Prostate gland (tissue), 2 donors: ENCODE measurements at places on chromosomes 3 and 15. TPM values are rescaled to one million over a fixed set of nuclear protein-coding genes. Genes with fewer than 3 reads are reported as not detected.

- H3K36me3 ChIP-seq: no peaks in the 10 kb centered on the region
- no peak for DNase-seq
- no peak overlapping the region for H3K4me3 ChIP-seq
These were observed 32.0 kb upstream of the RAF1 start for GRCh38 chr3:12695916-12696315.

GRCh38 chr3:9196020-9196419 lies 53.4 kb downstream of the SRGAP3 start:
- H3K4me1 ChIP-seq: peaks cover 6% of the 10 kb centered on the region
- no peaks in the 10 kb centered on the region for H3K27me3 ChIP-seq
- H3K36me3 ChIP-seq: no peaks in the 10 kb centered on the region
- H3K27ac ChIP-seq: no peak overlapping the region
- no peak overlapping the region for H3K4me3 ChIP-seq

GRCh38 chr3:138195481-138195880 lies 8.4 kb downstream of the ARMC8 start:
- H3K4me3 ChIP-seq: no peak overlapping the region
- DNase-seq: no peak
- H3K4me1 ChIP-seq: no peaks in the 10 kb centered on the region
- H3K36me3 ChIP-seq: no peaks in the 10 kb centered on the region

The MEX3B gene
- total RNA-seq: 0.73 TPM

The GOLGA8T gene
- not detected for total RNA-seq

- no peaks in the 10 kb centered on the region for H3K36me3 ChIP-seq
- no peak overlapping the region for H3K4me3 ChIP-seq
- no peak for DNase-seq
- no peaks in the 10 kb centered on the region for H3K4me1 ChIP-seq
- H3K27ac ChIP-seq: no peak overlapping the region
- H3K27me3 ChIP-seq: no peaks in the 10 kb centered on the region
These were observed 23.1 kb downstream of the FGD5 start for GRCh38 chr3:14841836-14842235.

DNA sequence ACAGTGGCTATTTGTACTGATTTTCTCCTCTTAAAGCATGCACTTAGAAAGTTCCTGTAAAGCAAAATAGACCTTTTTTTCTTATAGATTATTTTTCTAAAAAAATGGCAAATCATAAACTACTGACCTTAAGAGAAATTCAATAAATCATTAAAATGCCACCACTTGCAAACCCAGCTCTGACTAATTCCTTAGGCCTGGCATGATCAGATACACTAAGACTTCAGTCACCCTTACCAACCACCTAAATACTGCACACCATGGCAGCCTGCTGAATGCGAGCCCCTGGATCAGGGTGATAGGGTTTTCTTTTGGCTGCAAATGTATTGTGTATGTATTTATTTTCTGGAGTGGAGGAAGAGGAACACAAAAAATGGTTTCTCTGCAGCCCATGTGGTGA lies 370.6 kb upstream of the TBL1XR1 start:
- no peak overlapping the region for H3K4me3 ChIP-seq
- H3K27me3 ChIP-seq: no peaks in the 10 kb centered on the region
- H3K36me3 ChIP-seq: no peaks in the 10 kb centered on the region
- no peak overlapping the region for H3K27ac ChIP-seq

The C3orf20 gene
- total RNA-seq: 0.28 TPM

The FBXW12 gene
- 0.68 TPM for total RNA-seq

The ZIC1 gene
- not detected for total RNA-seq

GRCh38 chr3:153266619-153267018 lies 104.6 kb downstream of the RAP2B start:
- no peak overlapping the region for H3K27ac ChIP-seq
- no peaks in the 10 kb centered on the region for H3K36me3 ChIP-seq
- H3K4me1 ChIP-seq: no peaks in the 10 kb centered on the region
- H3K4me3 ChIP-seq: no peak overlapping the region

- H3K4me1 ChIP-seq: no peaks in the 10 kb centered on the region
- H3K27ac ChIP-seq: no peak overlapping the region
- no peak for DNase-seq
- no peak overlapping the region for H3K4me3 ChIP-seq
- H3K36me3 ChIP-seq: no peaks in the 10 kb centered on the region
- H3K27me3 ChIP-seq: no peaks in the 10 kb centered on the region
These were observed 358.5 kb downstream of the ZNF385D start for GRCh38 chr3:21392526-21392925.

DNA sequence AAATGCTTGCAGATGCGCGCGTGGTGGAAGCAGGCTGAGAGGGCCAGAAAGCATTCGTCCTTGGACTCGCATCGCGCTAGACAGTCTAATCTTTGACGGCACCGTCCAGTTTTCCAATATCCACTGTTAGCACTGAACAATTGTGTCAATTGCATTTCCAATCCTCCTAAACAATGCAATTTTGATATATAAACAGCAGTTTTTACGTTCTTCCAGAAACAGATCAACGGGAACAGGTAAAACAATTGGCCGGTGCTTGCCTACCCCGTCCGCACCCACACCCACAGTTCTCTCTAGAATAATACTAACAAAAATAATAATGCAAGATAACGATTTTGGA lies 17.2 kb downstream of the CPN2 start:
- peaks cover 5% of the 10 kb centered on the region for H3K4me1 ChIP-seq
- H3K27ac ChIP-seq: no peak overlapping the region
- no peaks in the 10 kb centered on the region for H3K36me3 ChIP-seq
- no peak for DNase-seq
- H3K27me3 ChIP-seq: no peaks in the 10 kb centered on the region
- no peak overlapping the region for H3K4me3 ChIP-seq

- no peaks in the 10 kb centered on the region for H3K36me3 ChIP-seq
- DNase-seq: no peak
- no peak overlapping the region for H3K27ac ChIP-seq
- no peak overlapping the region for H3K4me3 ChIP-seq
- H3K27me3 ChIP-seq: no peaks in the 10 kb centered on the region
- no peaks in the 10 kb centered on the region for H3K4me1 ChIP-seq
These were observed 619.3 kb downstream of the SI start for GRCh38 chr3:164458986-164459385.
